RPMI8226 (cell line): ENCODE measurements at places on chromosomes 7 and 10.

DNA sequence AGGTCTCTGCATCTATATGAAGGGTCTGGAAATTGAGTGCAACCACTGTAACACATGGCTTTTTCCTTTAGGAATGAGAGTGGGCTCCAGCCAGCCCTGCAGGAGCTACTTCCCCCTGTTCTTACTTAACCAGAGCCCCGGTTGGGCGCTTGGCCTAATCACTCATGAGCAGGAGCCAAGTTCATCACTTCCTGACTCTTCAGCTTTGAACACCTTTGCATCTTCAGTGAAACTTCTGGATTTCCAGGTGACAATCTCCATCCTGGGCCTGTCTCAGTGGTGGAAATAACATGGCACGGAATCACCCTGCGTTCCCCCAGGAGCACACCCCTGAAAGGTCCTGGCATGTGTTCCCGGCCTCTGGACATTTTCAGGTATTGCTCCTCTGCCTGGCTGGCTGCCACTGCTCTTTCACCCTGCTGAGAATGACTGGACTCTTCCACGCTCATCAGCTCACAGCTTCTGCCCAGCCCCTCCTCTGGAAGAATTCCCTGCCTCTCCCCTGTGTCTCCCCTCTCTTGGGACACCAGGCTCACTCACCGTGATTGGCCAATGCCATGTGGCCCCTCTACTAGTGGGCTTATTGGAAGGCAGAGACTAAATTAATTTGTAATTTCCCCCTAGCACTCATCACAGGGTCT lies 229.1 kb upstream of the GRB10 start:
- no peak for DNase-seq

DNA sequence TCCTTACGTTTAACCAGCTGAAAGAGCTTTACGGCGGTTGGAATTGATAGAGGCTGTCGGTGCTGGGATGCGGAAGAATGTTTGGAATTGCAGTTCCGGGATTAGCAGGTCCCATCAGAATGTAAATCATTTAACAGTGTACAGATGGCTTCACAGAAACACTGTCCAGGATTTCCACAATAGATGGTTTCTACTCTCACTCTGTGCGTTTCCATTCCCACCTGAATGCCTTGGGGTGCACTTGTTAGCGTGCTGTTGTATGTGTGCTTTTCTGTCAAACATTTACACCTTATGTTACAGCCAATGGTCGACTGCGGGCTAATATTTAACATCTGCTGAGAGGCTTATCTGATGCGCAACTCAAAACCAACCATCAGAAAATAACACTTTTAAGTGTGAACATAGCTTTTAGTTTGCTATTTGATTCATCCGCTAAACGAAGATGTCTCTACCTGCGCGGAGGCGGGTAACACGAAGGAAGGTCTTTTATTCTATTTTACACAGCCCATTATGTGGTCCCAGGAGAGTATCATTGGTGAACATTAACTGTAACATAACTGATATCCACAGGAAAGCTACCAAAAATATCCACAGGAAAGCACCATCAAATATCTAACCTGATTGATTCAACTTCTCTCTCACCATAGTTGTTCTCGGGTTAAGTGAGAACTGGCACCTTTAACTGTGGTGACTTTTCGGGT lies 179.0 kb downstream of the PRPF18 start:
- DNase-seq: no peak

- no peak for DNase-seq
Measured at GRCh38 chr10:9311702-9312499, 1257.4 kb downstream of the GATA3 start.

DNA sequence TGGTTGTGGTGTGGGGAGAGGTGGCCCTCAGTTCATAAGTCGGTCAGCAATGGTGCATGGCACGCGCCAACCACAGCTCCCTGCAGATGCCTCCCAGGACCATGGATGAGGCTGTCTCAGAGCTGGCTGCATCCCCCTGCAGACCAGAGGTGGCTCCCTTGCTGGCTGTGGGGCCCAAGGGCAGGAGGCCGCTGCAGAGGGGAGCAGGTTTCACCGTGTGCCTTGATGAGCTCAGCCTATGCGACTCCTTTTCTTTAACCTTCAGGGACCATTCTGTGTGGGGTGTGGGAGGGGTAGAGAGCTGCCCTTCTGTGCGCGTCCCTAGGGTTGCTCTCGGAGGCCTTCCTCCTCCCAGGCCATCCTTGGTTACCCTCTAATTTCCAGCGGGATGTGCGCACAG lies 152.4 kb downstream of the ACTR3B start:
- no peak for DNase-seq

- DNase-seq: no peak
Measured at GRCh38 chr10:905503-905902, 26.0 kb downstream of the LARP4B start.

DNA sequence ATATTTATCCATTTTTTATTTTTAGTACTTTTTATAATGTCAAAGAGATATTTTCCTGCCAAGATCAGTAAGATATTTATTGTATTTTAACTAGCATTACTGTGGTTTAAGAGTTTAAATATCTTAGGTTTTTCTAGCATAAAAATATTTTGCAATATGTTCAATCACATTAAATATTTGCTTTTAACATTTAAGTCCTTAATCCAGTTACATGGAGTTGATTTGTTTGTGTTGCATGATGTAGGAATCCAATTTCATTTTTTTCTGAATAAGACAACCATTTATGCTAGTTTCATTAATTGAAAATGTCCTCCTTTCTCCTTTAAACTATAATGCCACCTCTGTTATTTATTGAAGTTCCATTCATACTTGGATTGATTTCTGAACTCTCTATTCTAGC lies 41.8 kb downstream of the CAV1 start:
- no peak for DNase-seq

GRCh38 chr10:88245974-88246511 lies 337.1 kb downstream of the RNLS start:
- no peak for DNase-seq

GRCh38 chr10:110409926-110410325 lies 87.8 kb upstream of the DUSP5 start:
- no peak for DNase-seq

GRCh38 chr10:74244097-74244685 lies 93.2 kb downstream of the ADK start:
- peak; percentile 17 for DNase-seq

- DNase-seq: no peak
Measured at GRCh38 chr7:104914421-104914820, 99.6 kb upstream of the KMT2E start.

GRCh38 chr10:6953271-6953801 lies 373.3 kb upstream of the PRKCQ start:
- no peak for DNase-seq
